Activated T-cell treated with anti-CD3 and anti-CD28 coated beads, Interleukin-2, amount 50 U/mL, for 72 hours (primary cell): ENCODE measurements at places on chromosomes 16 and 17. TPM values are rescaled to one million over a fixed set of nuclear protein-coding genes. Genes with fewer than 3 reads are reported as not detected.

Gene TBC1D3C
- total RNA-seq: 10.3 TPM

Gene TBC1D16
- 15.8 TPM for total RNA-seq

DNA sequence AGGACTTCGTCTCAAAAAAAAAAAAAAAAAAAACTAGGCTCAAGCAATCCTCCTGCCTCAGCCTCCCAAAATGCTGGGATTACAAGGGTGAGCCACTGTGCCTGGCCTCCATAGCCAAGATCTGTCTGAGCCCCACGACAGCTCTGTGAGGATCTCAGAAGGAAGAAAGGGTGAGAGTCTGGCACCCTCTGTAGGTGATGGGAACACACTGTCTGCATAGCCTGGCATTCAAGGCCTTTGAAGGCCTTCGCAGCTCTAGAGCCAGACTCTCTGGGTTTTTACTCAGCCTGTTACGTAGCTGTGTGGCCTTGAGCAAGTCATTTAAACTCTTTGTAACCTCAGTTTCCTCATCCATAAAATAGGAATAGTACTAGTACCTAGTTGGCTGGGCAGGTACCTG is 6.3 kb upstream of the XPO6 start:
- no peaks in the 10 kb centered on the region for H3K27me3 ChIP-seq
- no peaks in the 10 kb centered on the region for H3K36me3 ChIP-seq
- no peak overlapping the region for H3K27ac ChIP-seq
- DNase-seq: peak; percentile 71
- H3K4me3 ChIP-seq: no peak overlapping the region
- H3K4me1 ChIP-seq: no peaks in the 10 kb centered on the region

GRCh38 chr16:69563605-69564580 is 1.9 kb upstream of the NFAT5 start:
- peak overlapping the region; percentile 92 for H3K4me3 ChIP-seq
- peak overlapping the region; percentile 92 for H3K27ac ChIP-seq
- peaks cover 9% of the 10 kb centered on the region for H3K36me3 ChIP-seq
- DNase-seq: peak; percentile 81
- no peaks in the 10 kb centered on the region for H3K27me3 ChIP-seq
- peaks cover 51% of the 10 kb centered on the region for H3K4me1 ChIP-seq

- no peaks in the 10 kb centered on the region for H3K4me1 ChIP-seq
- no peaks in the 10 kb centered on the region for H3K36me3 ChIP-seq
- H3K27ac ChIP-seq: no peak overlapping the region
- H3K27me3 ChIP-seq: no peaks in the 10 kb centered on the region
These were observed 30.7 kb upstream of the SOX9 start for GRCh38 chr17:72090108-72090507.

DNA sequence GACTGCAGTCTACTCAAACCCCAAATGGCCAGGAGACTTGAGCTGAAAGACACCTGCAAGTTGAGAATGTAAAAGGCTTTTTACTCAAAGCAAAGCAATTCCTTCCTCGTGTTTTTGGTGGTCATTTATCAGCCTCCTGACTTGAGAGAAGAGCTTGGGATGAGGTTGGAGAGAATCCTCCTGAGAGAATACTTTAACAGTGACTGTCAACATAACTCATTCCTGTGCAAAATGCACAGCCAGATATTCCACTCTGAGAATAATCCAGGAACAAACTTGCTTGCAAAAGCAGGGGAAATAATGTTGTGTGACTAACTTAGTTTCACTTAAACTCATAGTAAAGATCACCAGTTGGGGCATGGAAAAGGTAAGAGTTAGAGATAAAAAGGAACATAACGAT is 53.4 kb downstream of the SNTB2 start:
- H3K4me1 ChIP-seq: peaks cover 3% of the 10 kb centered on the region
- no peak overlapping the region for H3K27ac ChIP-seq
- no peaks in the 10 kb centered on the region for H3K27me3 ChIP-seq
- H3K36me3 ChIP-seq: no peaks in the 10 kb centered on the region
- no peak overlapping the region for H3K4me3 ChIP-seq

DNA sequence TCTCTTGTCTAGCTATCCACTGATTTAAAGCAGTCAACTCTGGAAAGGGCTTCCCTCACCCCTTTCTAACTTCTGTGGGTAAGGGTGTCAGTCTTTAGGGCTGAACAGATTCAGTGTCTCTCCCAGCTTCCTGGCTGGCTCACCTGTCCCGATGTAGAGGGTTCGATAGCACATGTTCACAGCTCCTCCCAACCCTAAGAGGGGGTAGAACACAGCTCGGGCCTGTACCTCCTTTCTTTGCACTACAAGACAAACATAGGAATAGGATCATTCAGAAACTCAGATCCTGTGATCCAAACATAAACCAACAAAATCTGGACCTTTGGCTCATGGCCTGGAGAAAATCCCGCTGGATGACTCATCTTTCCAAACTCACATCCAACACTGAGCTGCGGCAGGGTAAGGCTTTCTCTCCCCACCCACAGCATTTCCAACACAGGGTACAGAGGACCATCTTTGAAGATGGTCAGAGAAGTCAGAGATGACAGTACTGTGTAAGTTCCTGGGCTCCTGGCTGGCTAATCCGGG is 5.8 kb upstream of the DHRS13 start:
- peaks cover 18% of the 10 kb centered on the region for H3K4me1 ChIP-seq
- peaks cover 21% of the 10 kb centered on the region for H3K36me3 ChIP-seq
- DNase-seq: no peak
- H3K27ac ChIP-seq: no peak overlapping the region
- H3K27me3 ChIP-seq: no peaks in the 10 kb centered on the region
- H3K4me3 ChIP-seq: no peak overlapping the region

DNA sequence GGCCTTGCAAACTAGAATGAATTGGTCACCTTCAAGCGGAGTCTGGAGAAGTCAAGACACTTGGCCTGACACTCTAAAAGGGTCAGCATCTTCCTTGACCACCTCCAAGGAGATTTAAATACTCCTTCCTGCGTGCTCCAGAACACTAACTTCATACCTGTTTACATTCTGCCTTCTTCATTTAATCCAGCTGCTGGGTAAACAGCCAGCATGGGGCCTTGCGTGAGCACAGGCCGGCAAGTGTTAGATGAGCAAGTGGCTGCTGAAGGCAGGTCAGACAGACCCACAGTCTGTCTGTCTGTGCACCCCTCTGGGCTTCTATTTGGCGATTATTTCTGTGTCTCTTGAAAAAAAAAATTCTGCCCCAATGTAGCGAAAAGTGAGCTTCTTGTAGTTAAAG is 153.8 kb downstream of the MSI2 start:
- H3K4me1 ChIP-seq: peaks cover 40% of the 10 kb centered on the region
- H3K27ac ChIP-seq: no peak overlapping the region
- no peaks in the 10 kb centered on the region for H3K36me3 ChIP-seq
- H3K27me3 ChIP-seq: no peaks in the 10 kb centered on the region

DNA sequence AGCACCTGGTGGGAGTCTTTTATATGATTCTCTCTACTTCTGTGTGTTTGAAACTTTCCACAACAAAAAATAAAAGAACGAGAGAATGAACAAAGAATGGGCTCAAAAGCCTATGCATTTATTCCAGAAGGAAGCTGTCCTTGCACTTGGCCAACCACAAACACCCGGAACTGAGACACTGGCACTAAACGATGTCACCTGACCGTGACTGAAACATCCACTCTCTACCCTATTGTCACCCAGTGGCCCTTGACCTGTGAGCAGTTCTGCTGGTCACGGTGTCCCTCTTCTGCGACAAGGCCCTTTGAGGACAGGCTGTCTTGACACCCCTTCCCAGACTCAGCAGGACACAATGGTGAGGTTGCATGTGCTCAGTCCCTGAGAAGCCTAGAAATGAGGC is 56.6 kb downstream of the TEKT5 start:
- H3K36me3 ChIP-seq: no peaks in the 10 kb centered on the region
- H3K27ac ChIP-seq: no peak overlapping the region
- no peaks in the 10 kb centered on the region for H3K27me3 ChIP-seq
- no peak for DNase-seq
